ENCODE measurements at places on chromosomes 4 and X.
A peak's percentile ranks its signal among the peaks of the same experiment; 100 is the strongest.

GRCh38 chr4:158090323-158090722 is 82.5 kb downstream of the GASK1B start:
- DNase-seq: no peak

DNA sequence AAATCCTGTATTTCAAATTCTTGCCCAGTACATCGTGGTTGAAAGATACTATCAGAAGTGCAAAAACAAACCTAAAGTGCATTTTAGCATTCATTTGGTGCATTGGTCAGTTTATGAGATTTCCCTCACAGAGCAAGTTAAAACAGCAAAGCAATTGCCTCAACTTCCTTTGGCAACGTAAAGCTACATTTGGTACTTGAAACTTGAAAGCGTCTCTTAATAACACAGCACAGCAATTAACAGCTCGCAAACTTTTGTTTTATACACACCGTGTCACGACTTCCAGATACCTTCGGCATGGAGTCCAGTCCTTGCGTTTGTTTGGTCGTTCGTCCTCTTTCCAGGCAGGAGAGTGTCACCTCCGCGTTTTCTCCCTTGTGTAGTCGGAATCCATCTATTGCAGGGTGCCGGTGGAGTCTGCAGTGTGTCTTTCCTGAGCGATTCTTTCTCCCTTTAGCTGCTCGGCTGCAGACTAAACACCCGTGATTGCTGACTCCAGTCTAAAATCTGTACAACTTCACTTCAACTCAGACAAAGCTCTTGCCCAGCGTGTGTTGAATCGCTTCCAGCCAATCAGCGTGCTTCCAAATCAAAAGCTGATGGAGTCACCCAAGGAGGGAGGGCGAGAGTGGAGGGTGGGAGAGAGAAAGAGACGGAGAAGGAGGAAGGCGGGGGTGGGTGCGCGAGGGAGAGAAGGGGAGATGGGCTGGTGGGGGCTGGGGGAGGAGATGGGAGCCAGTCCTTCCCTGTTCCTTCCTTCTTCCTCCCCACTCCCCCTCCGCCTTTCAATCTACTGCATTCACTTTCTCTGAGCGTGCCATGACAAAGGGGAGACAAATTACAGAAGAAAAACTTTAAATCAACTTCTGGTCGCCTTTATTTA is at the start of gene PCDH18:
Gene PCDH18 (minus strand): TSS at position 509 of the 883 bp plus-strand sequence. CDS start 406 bp downstream, at position 103.
- peak; percentile 34 for DNase-seq

DNA sequence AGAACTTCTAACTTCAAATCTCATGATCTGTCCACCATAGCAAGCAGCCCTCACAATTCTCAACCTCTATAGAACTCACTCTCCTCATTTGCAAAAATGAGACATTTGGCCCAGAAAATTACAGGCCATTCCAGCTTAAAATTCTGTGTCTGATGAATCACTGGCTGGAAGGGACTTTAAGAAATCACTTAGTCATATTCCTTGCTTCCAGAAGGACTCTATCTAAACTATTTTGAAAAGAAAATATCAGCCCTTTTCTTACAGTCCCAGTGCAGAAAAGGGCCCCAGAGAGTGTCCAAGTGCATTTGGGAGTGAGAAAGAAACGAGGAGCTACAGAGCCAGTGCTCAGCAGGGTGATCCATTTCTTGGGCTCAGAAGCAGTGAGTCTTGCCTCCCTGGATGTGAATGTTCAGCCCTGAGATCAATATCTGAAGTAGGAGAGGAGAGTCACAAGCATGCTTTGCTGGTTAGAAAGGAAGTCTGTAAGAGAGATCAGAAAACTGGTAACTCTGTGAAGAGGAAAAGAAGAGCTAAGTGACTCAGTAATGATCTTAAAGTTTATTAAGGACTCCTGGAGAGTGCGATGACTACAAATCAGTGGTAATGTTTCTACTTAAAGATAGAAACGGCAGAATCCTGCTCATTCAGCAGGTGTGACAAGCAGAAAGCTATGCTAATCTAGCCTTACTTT is 139.8 kb downstream of the PALLD start:
- DNase-seq: no peak

DNA sequence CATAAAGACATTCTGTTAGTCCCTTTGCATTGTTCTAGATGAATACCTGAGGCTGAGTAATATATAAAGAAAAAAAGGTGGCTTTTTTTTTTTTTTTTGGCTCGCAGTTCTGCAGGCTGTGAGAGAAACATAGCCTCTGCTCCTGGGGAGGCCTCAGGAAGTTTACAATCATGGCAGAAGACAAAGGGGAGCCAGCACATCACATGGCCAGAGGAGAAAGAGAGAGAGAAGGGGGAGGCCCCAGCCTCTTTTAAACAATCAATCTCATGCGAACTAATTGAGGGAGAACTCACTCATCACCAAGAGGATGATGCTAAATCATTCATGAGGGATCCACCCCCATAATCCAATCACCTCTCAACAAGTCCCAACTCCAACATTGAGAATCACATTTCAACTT is 364.0 kb upstream of the EPHA5 start:
- no peak for DNase-seq

- no peak for DNase-seq
Measured at GRCh38 chr4:23035521-23036056, 342.9 kb downstream of the GBA3 start.

DNA sequence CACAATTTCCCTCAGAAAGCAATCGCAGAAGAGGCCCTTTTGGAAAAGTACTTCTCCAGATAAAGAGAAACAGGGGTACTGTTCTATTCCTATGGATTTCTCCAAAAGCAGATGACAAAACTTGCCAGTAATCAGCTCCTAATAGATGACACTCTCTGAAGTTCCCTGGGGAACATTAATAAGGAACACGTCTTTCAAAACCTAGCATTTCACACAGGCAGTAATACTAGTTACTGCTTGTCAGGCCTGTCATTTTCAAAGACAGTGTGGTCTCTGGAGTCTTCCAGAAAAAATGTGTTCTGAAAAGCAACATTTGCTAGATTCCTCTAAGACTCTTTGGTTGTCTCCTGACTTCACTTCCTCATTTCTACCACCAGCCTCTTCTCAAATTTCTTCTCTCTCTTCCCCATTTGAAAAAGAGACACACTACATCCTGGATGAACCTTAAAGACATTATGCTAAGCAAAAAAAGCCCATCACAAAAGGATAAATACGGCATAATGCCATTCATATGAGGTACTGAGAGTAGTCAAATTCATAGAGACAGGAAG is 47.3 kb downstream of the CHRDL1 start:
- no peak for DNase-seq

DNA sequence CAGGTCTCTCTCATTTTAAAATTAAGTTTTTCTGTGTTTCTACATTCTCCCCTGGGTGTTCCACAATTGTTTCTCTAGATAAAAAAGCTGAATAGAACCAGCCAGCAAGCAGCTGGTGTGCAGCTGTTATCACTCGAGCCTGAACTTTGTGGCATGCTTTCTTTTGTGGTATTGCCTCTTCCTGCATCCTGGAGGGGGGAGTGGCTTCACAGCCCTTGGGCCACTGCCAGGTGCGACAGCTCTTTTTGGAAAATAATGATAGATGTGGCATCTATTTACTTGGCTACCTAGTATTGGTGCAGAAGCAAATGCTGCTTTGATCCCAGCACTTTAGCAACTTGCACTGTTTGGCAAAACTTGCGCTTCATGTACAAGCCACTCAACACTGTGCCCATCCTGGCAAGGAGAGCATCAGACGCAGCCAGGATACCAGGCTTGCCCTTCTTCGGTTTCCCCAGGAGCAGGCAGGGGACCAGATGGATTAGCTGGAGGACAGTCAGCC is 69.4 kb downstream of the HMGB2 start:
- DNase-seq: peak; percentile 22

DNA sequence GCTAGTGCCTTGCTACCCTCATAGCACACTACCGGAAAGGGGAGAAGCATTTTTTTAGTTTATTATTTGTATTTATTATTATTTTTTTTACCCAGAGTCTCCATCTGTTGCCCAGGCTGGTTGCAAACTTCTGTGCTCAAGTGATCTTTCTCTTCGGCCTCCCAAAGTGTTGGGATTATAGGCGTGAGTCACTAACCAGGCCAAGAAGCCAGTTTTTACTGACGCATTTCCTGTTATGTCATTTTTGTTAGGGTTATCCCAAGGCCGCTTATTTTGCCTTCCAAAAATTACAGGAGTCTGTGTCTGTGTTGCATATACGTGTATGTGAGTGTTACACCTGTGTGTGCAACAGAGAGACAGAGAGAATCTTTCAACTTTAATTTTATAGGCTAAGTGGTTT is 404.5 kb downstream of the GBA3 start:
- no peak for DNase-seq

DNA sequence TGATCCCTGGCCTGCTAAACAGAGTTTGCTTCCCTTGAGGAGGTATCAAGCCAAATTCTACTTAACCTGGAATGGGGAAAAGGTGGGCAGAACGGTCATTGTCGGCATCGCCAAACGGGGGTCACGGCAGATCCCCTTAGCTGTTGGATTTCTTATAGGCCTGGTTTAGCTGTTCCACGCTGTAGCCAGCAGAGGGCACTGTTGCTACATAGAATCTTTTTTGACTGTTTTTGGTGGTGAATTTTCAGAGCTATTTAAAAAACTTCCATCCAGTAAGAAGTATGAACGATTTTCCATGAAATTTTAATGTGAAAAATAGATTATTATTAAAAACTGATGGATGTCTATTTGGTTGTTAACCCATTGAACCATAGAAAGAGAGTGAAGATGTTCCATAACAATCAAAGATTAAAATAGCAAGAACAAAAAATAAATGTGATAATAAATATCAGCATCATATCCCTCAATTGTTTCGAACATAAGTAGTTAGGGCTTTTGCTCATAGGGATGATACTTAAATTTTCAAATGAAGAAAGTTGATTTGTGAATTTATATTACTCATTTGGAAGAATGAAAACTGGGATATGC is 56.6 kb downstream of the LINC00632 start:
- peak; percentile 42 for DNase-seq

DNA sequence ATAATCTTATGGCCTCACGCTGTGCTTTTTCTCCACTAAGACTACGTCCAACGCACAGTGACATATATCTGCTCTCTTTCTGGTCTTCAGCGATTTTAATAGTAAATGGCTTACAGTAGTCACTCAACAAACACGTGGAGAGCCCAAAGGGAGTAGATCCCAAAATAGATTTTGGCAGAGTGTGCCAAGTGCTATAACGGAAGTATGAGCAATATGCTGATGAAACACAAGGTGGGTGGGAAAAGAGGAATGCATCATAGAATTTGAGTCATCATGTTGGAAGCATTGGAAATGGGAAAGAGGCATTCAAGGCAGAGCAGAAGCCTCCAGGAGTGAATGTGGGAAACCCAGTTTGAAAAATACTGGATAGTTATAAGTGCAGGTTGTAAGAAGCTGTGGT is 129.1 kb upstream of the LDB2 start:
- DNase-seq: no peak

DNA sequence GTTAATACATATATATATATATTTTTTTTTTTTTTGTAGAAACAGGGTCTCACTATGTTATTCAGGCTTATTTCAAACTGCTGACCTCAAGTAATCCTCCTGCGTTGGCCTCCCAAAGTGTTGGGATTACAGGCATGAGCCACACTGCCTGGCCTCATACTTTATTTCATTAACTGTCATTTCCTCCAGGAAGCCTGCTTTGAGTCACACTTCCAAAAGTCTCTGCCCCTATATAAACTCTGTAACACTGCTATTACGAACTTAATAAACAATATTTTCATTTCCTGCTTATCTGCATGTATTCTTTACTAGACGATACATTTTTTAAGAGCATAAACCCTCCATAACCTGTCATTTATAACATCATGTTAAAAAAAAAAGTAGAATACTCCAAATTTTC is 167.2 kb downstream of the WDFY3 start:
- DNase-seq: no peak

- DNase-seq: no peak
Measured at GRCh38 chr4:189124791-189125190, 815.9 kb upstream of the FRG1 start.

GRCh38 chr4:119284876-119285780 is 36.8 kb downstream of the FABP2 start:
- DNase-seq: no peak

DNA sequence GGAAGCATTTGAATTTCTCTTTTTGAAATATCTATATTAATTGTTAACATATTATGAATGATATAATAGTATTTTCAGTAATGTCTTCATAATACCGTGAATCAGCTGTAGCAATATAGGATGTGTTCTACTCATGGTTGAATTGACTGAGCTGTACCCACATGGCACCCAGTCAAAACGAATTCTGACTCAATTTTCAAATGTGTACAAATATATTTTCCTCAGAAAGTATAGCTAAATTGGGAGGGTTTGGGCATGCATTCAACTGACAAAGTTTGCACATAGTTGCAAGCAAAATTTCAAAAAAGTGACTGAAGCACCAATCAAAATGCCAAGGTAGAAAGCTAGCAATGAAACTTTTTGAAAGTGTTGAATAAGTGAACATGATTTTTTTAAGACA is 188.9 kb downstream of the NAF1 start:
- no peak for DNase-seq

DNA sequence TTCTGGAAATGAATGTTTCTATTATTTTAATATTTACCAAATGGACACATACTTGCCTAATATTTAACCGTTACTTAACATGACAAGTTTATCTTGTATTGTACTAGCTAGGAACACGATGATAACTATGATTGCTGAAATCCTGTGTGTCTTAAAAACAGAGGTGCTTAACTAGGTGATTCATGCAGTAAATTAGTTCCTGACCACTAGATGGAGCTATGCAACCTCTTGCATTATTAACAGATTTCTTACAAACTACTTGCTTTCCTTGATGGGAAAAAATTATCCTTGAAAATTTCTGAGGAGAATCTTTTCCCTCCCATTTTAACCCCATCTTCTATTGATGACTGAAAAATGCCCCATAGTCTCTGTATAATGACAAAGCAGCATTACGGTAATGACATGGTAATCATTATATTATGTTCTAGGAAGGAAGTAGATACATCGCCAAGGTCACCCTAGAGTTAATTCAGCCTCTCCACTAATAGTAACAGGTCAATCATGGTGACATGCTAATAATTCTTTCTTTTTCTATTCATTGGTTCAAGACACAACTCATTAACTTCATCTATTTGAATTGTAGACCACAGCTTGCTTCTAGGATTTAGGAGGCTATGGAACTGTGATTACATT is 844.2 kb downstream of the RAPGEF2 start:
- DNase-seq: peak; percentile 4

DNA sequence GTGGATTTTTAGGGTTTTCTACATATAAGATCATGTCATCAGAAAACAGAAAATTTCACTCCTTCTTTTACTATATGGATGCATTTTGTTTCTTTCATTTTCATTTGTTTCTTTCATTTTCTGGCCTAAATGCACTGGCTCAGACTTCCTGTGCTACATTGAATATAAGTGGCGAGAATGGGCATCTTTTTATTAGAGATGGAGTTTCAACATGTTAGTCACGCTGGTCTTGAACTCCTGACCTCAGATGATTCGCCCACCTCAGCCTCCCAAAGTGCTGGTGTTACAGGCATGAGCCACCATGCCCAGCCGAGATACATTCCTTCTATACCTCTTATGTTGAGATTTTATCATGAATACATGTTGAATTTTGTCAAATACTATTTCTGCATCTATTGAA is 61.8 kb downstream of the BRWD3 start:
- no peak for DNase-seq

GRCh38 chr4:113083346-113083745 is 33.9 kb downstream of the ANK2 start:
- DNase-seq: no peak

- DNase-seq: no peak
Measured at GRCh38 chr4:54228546-54228945, 547 bp upstream of the PDGFRA start.

- peak; percentile 45 for DNase-seq
Measured at GRCh38 chrX:130097507-130098209, 12.6 kb downstream of the ELF4 start.

GRCh38 chr4:13067077-13067476 is 417.1 kb downstream of the RAB28 start:
- DNase-seq: no peak

- DNase-seq: no peak
Measured at GRCh38 chr4:55635282-55635681, 816 bp downstream of the NMU start.

Measured in CD4-positive, alpha-beta T cell treated with Interleukin-10 for 1 hour (primary cell).